ENCODE measurements at places on chromosomes 2 and 18.

- no peak for DNase-seq
Measured at GRCh38 chr2:62177392-62178049, 18.4 kb upstream of the B3GNT2 start.

DNA sequence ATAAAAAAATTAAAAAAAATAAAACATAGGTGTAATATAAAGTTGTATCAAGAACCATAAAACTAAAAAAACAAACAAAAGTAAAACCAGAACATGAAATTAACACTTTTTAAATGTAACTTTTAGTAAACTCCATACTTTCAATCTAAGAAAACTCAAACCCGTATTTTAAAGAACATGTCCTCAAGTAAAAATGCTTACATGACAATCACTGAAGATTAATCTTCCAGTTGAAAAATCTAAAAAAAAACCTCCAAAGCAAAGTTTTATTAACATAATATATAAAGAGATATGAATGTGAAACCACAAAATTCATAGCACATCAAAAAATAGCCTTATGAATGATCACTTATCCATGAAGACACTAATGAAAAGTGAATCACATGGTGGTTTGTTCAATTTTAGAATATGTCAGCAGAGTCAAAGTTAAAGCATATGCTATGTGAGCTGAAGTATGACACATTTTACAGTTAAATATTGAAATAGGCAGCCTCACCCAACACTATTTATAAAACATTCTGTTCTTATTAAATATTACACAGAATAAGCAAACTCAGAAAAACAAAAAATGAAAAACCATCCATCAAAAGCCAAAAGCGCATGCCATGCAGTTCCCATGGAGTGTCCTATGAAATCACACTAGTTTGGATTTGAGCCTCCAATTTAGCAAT, 23.1 kb upstream of the CHAC2 start:
- DNase-seq = no peak

- peak; percentile 12 for DNase-seq
Measured at GRCh38 chr2:101806123-101806522, 108.6 kb downstream of the MAP4K4 start.

- DNase-seq = no peak
Measured at GRCh38 chr2:130720036-130720435, 8.8 kb upstream of the GPR148 start.

DNA sequence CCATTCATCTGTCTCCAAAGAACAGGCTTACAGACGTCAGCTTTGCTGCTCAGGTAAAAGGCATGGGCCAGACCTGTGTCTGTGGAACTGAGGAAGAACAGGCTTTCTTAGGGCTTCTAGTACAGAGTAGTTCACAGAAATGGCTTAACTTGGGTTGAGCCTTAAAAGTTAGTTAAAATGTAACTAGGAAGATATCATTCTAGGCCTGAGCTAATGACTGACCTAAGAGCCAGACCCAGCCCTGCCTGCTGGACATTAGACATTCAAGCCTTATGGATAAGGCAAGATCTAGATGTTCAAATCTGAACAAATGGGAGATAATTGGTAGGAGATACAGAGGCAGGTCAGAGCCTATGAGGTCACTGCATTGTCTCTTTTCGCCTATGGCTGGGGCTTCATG, 73.9 kb upstream of the SLC14A2 start:
- DNase-seq = no peak

- no peak for DNase-seq
Measured at GRCh38 chr2:230899287-230899686, 25.8 kb downstream of the GPR55 start.

Data from CD4-positive, alpha-beta T cell treated with Interleukin-17A for 1 hour (primary cell).